ENCODE measurements at places on chromosomes 2 and 18.

DNA sequence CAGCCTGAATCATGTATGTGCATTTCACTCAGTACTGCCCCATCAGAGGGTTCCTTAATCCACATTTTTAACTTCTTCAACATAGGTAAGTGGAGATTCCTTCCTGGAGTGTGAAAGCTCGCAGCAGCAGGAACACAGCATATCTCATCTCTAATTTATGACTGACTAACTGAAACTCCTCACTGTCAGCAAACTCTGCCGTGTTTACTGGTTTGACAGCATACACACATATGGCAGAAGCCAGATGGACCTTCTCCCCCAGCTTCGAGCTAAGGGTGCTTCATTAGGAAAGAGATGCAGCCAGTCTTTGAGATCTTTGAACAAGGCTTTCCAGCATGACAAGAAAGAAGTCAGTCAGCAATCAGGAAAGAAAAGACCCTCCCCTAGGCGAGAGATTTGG, 200.3 kb upstream of the ACVR2A start:
- DNase-seq = no peak

DNA sequence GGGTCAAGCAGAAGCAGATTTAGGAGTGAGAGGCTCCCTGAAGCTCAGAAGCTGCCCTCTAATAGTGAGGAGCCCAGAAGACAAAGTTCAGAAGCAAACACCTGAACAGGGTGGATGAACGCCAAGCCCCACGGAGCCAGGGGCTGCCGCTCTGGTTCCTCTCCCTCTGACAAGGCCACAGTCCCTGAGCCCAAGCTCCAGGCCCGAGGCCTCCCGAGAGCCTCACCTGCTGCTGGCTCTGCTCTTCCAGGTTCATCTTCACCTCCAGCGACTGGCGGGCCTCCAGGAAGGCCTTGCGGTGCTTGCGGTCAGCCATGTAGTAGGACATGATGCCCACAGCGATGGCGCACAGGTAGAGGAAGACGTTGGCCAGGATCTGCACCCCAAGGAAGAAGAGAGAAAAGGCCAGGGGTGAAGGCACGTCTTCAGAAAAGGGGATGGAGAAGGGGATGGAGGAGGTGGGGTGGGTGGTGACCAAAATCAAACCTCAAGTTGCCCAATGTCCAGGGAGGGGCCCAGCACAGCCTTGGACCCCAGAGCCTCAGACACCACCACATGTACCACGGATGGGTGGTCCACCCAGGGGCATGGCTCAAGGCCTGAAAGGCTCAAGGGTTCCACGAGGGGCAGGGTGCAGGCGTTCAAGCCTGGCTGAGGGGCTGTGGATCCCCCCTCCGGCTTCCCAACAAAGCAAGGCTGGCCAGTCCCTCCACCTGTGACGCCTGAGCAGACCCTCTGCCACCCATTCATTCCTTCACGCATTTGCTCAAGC, 47.5 kb downstream of the ADCY3 start:
- no peak for DNase-seq

DNA sequence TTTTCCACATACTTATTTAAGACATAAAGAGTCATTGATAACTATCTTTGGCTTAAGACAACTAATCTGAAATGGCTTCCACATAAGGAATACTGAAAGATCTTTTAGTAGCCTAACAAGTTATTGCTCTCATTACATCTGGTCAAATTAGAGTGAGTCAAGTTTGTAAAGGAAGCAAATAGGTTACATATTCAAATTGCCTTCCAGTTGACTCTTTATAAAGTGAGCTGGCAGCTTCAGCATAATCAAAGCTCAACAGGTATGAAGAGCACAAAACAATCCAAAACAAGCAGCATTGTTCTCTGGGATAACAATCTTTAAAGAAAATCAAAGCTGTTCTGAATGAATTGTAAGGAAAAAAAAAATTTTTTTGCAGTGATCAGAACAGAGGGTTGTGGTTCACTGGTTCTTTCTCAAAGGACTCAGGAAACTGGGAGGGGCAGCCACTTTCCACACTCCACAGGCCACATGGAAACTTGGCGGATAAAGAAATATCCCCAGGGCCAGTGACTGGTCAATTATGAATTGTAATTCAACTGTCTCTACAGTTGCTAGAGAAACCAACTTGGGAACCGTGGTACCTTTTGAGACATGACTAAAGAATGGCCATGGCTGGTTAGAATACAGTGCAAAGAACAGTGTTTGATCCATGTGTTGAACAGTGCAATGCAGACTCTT, 369.3 kb upstream of the KCNH7 start:
- no peak for DNase-seq

GRCh38 chr2:126187668-126188067, 468.3 kb upstream of the GYPC start:
- DNase-seq = no peak

GRCh38 chr18:22052405-22053105, 116.8 kb upstream of the GATA6 start:
- no peak for DNase-seq

DNA sequence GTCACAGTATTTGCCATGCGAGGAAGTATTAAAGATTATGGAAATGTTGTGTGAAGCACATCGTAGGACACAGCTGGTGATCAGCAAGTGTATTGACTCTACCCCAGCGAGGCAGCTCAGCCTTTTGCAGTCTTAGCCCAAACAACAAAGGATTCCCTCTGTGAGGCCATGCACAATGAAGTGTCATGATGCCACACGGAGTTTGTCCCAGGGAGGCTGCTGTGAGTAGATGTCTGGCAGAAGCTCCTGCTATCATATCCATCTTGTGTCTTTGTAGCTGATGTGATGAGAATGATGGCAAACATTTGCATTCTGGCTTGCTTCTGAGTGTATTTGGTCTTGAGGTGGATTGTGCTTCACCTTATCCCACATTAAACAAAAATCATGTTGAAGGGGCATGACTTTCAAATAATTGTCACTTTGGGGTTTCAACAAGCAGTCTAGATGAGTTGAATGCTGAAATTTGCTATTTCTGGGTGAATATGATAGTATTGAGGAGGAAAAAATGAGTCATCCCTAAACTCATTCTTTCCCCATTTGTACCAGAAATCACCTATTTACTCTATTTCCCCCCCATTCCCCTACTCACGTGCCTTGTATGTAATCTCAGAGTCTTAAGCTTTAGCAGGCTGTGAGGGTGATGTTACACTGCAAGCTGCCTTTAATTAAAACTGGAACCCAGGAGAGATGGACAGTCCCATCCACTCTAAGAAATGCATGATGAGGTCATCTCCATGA, 273.5 kb downstream of the RNF144A start:
- DNase-seq = no peak

Data from NCI-H510A treated with DMSO at 0.1 percent for 48 hours (cell line).